ENCODE measurements at places on chromosomes 13 and 19.

- DNase-seq, result no peak
Observed at GRCh38 chr13:113454936-113455335, 1.6 kb upstream of the ADPRHL1 start.

DNA sequence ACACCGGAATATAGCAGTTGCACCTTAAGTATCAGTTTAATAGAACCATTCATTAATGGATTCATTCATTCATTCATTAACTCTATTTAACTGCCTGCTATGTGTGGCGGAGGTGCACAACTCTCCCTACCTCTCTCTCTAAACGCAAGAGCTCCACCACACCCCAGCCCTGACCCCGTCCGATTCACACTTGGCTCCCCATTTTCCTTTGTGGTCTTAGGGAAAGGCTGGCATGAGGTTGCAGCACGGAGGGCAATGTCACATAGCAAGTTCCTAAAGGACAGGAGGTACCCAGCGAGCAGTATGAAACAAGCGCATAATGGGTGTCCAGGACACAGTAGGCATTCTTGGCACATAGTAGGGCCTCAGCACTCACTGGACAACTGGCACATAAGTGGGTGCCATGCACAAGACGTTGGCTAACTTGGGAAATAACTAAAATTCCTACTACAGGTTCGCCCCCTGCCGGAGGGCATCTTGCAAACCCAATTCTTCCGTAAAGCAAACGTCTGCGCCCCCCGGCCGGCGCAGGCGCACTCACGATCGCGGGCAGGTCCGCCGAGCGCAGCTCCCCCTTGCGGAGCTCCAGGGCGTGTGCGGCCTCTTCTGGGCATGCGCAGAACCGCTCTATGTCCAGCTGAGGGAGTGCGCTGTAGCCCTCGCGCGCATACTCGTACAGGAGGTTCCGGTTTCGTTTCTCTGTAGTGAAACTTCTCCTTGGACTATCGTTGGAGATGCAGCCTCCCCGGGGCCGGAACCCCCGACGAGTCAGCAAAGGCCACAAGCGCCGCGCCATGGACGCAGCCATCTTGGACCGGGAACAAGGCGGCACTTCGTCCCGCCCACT, at the start of gene SARS2:
Gene SARS2 (minus strand): TSS at position 835 of the 847 bp plus-strand sequence. CDS start 27 bp downstream, at position 808.
- DNase-seq, result peak; percentile 83

DNA sequence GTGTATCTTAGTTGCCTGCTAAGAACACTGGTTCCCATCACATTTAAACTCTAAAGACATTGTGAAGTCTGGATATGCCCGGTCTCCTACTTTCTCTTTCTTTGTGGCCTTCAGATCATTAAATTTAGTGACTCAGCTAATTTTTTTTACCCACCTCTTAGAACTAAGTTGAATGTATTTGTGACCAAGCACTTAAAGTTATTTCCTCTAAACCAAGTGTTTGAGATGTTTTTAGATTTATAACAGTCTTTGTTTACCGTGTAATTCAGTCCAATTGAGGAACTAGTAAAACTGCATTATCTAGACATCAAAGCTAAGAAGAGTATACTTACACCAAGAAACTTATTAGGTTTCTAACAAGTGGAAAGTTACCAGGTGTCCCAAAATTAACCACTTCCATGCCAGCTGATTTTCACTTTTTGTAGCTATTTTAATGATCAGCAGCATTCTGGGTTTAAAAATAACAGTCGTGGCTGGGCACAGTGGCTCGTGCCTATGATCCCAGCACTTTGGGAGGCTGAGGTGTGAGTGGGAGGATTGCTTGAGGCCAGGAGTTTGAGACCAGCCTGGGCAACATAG, 53.1 kb downstream of the ARHGAP35 start:
- no peak for DNase-seq

- no peak for DNase-seq
Observed at GRCh38 chr13:86541461-86541860, 742.2 kb upstream of the SLITRK6 start.

GRCh38 chr13:90454002-90454636, 893.4 kb upstream of the MIR17HG start:
- no peak for DNase-seq

- DNase-seq, result no peak
Observed at GRCh38 chr13:95023405-95023804, 277.8 kb downstream of the ABCC4 start.

GRCh38 chr13:43200736-43201135, 177.3 kb downstream of the DNAJC15 start:
- no peak for DNase-seq

DNA sequence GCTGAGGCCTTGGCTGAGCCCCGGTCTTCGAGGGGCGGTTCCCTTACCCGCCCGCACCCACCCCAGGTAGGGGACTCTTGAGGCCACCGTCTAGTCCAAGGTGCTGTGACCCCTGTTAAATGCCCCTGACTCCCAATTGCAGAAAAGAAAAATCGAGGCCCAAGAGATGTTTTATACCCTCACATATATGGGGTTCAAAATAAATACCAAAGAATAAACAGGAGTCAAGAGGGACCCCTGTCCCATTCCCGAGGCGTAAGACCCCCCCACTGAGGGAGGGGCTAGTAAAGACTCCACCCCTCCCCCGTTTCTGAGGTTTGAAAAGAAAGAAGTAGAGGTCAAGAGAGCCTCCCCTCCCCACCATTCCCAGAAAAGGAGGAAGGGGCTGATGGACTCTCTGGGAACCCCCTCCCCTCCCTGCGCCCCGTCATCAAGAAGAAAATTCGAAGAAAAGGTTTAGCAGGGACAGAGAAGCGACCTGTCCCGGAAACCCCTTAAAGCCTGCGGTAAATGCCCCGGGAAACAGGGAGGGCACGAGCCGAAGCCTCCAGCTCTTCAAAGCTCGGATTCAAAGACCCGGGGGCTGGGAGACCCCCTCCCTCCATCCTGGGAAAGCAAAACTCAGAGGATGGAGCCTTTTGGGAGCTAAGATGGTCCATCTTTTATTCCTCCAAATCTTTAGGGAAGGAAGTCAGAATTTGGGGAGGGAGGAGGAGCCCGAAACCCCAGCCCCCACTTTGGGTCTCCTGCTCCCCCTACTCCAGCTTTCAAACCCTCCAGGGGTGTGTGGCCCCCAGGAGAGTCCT, 755 bp upstream of the RAB3A start:
- no peak for DNase-seq

GRCh38 chr13:28337166-28338005, 157.5 kb downstream of the FLT1 start:
- DNase-seq, result no peak

GRCh38 chr13:83907196-83907989, 25.1 kb upstream of the SLITRK1 start:
- DNase-seq, result no peak

GRCh38 chr13:28574617-28575142, 79.8 kb upstream of the FLT1 start:
- no peak for DNase-seq

DNA sequence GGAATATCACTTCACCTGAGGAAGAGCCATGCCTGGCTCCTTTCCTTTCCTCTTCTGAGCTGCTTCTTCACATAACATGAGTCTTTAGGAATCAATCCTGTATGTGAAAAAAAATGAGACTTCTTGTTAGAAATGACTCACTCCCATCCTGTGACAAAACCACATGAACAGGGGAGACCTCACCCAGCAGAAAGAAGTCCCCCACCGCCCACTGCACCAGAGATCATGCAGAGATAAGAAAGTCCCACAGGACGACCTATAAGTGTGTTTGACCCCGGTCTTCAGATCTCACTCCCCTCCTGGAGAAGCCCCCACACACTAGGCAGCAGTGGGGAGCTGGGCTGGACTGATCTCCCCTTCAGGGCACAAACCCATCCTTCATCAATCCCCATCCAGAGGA, 7.8 kb downstream of the ZNF600 start:
- no peak for DNase-seq

DNA sequence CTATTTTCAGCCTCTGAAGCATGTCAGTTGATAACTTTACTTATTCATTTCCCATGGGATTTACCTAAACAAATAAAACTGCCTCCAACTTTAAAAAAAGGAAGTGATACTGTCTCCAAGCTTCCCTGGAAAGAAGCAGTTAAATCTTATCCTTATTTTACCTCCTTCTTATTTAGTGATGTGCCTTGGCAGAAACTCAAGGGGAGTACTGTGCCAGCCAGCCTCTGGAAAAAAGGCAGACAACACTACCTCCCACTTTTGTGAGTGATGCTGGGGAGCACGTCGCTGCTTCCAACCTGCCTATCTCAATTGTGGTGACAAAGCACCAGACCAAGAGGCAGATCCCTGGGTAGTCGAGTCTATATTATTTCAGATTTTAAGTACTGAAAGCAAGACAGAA, 765.6 kb downstream of the DIAPH3 start:
- DNase-seq, result no peak

- no peak for DNase-seq
Observed at GRCh38 chr19:11061952-11062351, 27.3 kb upstream of the LDLR start.

GRCh38 chr13:42063105-42063504, 14.7 kb downstream of the DGKH start:
- DNase-seq, result no peak

GRCh38 chr19:10104665-10105508, 1.3 kb upstream of the PPAN start:
- DNase-seq, result peak; percentile 83

DNA sequence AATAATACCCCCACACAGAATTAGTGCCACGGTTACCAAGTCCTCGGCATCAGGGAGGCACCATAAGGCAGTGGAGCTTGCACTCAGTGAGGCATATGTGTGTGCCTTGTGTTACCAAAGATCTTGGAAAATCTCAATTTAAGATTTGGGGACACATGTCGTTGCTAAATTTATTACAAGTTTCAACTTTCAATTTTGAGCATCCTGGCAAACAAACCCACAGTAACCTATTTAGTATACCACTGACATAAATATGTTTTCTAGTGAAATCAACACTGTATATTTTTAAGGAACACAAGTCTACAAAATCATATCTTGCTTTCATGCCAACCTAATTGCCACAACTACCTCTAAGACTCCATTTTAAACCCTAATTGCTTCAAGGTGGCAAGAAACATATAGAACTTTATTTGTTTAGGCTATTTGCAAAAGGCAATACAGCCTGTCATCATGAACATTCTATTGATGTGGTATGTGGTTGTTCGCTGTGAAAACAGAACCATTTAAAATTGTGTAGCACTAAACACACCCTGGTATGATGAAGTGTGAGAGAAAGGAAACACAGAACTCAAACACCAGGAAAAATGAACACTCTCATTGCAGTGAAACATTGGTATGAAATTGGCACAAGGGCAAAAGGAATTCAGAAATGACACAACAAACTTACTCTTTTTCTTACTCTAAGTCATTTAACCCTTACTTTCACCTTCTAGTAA, 531.1 kb downstream of the IRS2 start:
- no peak for DNase-seq

GRCh38 chr13:73058432-73058735, 421 bp upstream of the KLF5 start:
- DNase-seq, result no peak

Measured in T-helper 22 cell (primary cell).